ENCODE measurements at places on chromosomes 5 and 9. TPM values are rescaled to one million over a fixed set of nuclear protein-coding genes. Genes with fewer than 3 reads are reported as not detected.

DNA sequence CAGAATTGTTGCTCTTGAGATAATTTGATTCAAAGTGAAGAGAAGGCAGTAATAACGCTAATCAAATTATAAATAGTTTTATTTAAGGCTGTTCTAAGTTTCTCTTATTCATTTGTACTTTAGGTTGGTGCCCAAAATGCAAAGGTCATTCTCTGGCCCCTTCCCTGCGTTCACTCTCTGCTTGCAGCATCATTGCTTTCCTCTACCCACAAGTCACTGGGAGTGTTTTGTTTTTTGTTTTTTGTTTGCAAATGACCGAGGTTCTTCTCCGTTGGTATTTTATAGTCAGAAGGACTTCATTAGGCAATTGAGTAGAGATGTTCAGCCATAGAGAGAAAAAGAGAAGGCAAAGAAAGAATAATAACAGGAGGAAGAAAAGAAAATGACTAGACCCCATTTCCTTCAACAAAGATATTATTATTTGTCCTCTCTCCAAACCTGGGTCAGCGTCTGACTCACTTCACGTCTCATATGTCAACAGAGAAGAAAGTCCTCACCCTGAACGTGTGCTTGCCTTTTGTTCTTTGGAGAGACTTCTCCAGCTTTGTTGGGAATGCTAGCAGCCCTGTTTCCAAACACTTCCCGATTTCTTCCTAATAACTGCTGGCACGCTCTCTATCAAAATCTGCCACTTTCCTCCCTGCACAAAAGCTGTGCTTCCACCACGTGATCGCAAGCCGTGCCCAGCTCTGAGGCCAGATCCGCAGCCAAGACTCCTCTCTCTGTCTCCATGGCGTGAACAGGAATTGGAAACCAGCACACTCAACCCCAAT, 119.8 kb downstream of the EBF1 start:
- no peaks in the 10 kb centered on the region for H3K36me3 ChIP-seq
- peaks cover 6% of the 10 kb centered on the region for H3K27me3 ChIP-seq
- H3K27ac ChIP-seq = no peak overlapping the region
- DNase-seq = no peak

DNA sequence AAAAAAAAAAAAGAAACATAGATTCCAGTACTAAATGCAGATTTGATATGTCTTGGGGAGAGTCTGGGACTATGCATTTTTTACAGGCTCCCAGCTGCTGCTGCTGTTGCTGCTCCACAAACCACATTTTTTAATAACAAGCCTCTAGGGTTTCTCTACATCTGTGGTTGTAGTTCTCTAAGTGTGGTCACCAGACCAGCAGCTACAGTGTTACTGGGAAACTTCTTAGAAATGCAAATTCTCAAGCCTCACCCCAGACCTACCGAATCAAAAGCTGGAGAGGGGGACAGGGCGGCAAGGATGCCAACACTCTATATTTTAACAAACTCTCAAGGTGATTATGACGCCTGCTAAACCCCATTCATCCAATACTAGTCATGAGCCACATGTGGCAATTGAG, 293.4 kb upstream of the PTGER4 start:
- H3K36me3 ChIP-seq = peaks cover 8% of the 10 kb centered on the region
- peak; percentile 36 for DNase-seq
- peak overlapping the region; percentile 71 for H3K27ac ChIP-seq
- no peak overlapping the region for H3K4me3 ChIP-seq

DNA sequence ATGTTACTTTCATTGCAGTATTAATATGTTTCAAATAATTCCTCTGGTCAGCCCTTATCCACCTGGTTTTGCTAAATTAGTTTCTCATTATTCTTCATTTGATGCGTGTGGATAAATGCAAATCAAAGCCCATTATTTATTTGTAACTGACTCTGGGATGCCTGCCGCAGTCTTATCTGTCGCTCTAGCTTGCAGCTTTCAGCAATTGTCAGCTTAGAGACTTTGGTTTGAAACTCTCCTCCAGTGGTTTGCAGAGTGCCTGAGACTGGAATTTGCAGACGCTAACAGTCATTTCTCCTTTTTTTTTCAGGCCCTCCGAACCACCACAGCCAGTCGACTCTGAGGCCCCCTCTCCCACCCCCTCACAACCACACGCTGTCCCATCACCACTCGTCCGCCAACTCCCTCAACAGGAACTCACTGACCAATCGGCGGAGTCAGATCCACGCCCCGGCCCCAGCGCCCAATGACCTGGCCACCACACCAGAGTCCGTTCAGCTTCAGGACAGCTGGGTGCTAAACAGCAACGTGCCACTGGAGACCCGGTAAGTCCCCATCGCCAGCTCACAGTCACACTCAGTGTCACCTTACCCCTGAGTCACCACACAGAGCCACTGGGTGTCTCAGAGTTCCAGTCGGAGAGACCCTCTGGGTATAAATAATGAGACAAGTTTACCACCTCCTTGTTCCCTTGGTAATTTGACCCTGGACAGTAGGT, 339.0 kb upstream of the WWC1 start:
- no peak overlapping the region for H3K4me3 ChIP-seq
- peaks cover 2% of the 10 kb centered on the region for H3K4me1 ChIP-seq
- H3K27me3 ChIP-seq = no peaks in the 10 kb centered on the region
- DNase-seq = no peak
- H3K36me3 ChIP-seq = no peaks in the 10 kb centered on the region

GRCh38 chr5:50665091-50665490, 1.3 kb upstream of the PARP8 start:
- peak overlapping the region; percentile 99 for H3K27ac ChIP-seq
- peaks cover 26% of the 10 kb centered on the region for H3K36me3 ChIP-seq
- no peak for DNase-seq
- no peaks in the 10 kb centered on the region for H3K27me3 ChIP-seq
- H3K4me3 ChIP-seq = peak overlapping the region; percentile 97

DNA sequence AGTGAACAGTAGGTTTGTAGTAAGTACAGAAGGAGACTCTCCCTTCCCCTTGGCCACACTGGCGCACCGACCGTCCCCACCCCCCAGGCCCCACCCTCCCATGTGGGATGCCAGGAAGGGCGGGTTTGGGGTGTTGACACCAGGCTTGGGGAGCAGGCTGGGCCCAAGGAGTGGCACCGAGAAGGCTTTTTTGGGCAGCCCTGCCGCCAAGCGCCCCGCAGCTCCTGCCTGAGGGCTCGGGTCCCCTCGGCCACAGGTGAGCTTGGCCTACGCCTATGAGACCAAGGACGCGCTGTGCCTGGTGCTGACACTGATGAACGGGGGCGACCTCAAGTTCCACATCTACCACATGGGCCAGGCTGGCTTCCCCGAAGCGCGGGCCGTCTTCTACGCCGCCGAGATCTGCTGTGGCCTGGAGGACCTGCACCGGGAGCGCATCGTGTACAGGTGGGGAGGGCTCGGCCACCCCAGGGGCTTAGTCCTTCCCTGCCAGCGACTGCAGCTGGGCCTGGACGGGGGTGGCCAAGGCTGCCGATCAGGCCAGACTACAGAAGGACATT, 7.3 kb downstream of the GRK6 start:
- peaks cover 83% of the 10 kb centered on the region for H3K4me1 ChIP-seq
- no peak for DNase-seq
- H3K4me3 ChIP-seq = peak overlapping the region; percentile 47
- H3K36me3 ChIP-seq = peaks cover 88% of the 10 kb centered on the region

DNA sequence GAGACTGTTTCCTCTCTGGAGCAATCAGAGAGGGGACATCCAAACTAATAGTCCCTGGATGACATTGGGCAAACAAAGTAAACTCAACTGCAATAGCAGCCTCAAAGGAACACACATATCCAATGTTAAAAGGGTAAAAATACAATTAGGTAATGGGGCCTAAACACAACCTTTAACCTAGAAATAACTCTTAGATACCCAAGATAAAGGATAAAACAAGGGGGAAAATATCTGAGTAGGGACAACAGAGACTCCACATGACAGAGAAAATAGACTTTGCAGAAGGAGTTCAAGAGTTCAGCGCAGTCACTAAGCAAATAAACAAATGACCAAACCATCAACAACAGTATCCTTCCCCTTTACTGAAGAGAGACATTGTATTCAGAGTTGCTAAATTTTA, 149.3 kb downstream of the FBXO4 start:
- no peak for DNase-seq
- H3K27me3 ChIP-seq = peaks cover 2% of the 10 kb centered on the region
- no peak overlapping the region for H3K27ac ChIP-seq
- no peaks in the 10 kb centered on the region for H3K4me1 ChIP-seq

GRCh38 chr5:167271511-167271910, 1019.9 kb upstream of the WWC1 start:
- no peak for DNase-seq
- no peak overlapping the region for H3K4me3 ChIP-seq
- H3K36me3 ChIP-seq = no peaks in the 10 kb centered on the region
- H3K27me3 ChIP-seq = no peaks in the 10 kb centered on the region

GRCh38 chr5:173733425-173733824, 117.0 kb upstream of the BOD1 start:
- DNase-seq = no peak
- no peak overlapping the region for H3K4me3 ChIP-seq
- no peaks in the 10 kb centered on the region for H3K36me3 ChIP-seq
- no peak overlapping the region for H3K27ac ChIP-seq

- no peak overlapping the region for H3K27ac ChIP-seq
- no peak overlapping the region for H3K4me3 ChIP-seq
- H3K27me3 ChIP-seq = peaks cover 12% of the 10 kb centered on the region
- DNase-seq = no peak
These were observed 164.9 kb upstream of the RAI14 start for GRCh38 chr5:34491251-34491620.

- no peak overlapping the region for H3K27ac ChIP-seq
- no peaks in the 10 kb centered on the region for H3K36me3 ChIP-seq
- no peaks in the 10 kb centered on the region for H3K4me1 ChIP-seq
These were observed 167.5 kb downstream of the SAXO1 start for GRCh38 chr9:18865542-18865941.

GRCh38 chr5:56676091-56676768, 139.1 kb upstream of the MAP3K1 start:
- H3K4me3 ChIP-seq = no peak overlapping the region
- peaks cover 17% of the 10 kb centered on the region for H3K36me3 ChIP-seq
- peaks cover 38% of the 10 kb centered on the region for H3K4me1 ChIP-seq
- no peak overlapping the region for H3K27ac ChIP-seq

DNA sequence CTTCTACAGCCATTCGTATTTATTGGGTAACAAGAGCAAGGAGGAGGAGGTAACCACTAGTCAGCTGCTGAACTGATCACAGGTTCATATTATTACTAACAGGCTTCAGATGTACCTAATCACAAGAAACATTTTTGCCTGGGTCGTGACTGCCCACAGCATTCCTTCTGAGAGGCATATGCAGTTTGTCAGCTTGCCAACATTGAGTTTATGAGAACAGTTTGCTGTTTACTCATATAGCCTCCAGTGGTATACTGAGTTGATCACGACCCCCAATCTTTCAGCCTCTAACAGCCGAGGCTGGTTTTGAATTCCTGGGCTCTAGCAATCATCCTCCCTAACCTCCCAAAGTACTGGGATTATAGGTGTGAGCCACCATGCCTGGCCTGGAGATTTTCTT, 693.6 kb downstream of the TLE1 start:
- H3K4me1 ChIP-seq = no peaks in the 10 kb centered on the region
- H3K36me3 ChIP-seq = no peaks in the 10 kb centered on the region
- H3K4me3 ChIP-seq = no peak overlapping the region
- no peak for DNase-seq

DNA sequence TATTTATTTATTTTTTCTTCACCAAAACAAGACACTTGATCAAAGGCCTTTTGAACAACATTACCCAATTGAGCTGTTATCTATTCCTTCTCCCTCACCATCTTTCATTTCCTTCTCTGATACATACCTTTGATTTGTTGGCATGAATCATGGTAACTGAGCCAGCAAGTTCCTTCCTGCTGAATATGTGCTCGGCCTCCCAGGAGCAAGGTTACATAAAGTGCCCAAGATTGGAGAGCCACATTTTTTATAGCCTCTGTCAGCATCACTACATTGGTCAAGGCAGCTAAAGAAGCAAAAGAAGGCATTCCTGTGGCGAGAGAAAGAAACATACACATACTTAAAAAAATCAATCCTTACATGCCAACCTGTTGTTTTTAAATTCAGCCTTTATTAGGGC, 369.6 kb downstream of the CYLC2 start:
- H3K4me1 ChIP-seq = no peaks in the 10 kb centered on the region
- H3K36me3 ChIP-seq = no peaks in the 10 kb centered on the region
- H3K27ac ChIP-seq = no peak overlapping the region
- H3K4me3 ChIP-seq = no peak overlapping the region
- H3K27me3 ChIP-seq = no peaks in the 10 kb centered on the region

- H3K4me3 ChIP-seq = no peak overlapping the region
- peaks cover 3% of the 10 kb centered on the region for H3K27me3 ChIP-seq
- DNase-seq = no peak
- H3K27ac ChIP-seq = no peak overlapping the region
These were observed 185.6 kb downstream of the SNX18 start for GRCh38 chr5:54703133-54703532.

DNA sequence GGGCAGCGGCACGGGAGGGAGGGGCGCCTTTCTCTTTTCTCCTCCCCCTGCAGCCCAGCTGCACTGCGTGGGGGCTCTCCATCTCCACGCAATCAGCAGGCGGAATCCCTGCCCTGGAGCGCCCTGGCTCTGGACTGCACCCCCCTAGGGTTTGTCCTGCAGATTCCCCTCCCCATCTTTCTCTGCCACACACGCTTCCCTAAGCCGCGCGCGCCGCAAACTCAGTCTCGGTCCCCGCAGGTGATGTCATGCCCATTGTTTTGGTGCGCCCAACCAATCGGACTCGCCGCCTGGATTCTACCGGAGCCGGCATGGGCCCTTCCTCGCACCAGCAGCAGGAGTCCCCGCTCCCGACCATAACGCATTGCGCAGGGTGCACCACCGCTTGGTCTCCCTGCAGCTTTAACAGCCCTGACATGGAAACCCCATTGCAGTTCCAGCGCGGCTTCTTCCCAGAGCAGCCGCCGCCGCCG, at the start of gene KCNN2:
KCNN2 (plus strand) TSS at position 347 of the 473 bp plus-strand sequence; CDS start at position 417, 70 bp downstream.
- H3K36me3 ChIP-seq = peaks cover 4% of the 10 kb centered on the region
- DNase-seq = no peak
- peak within 1 kb of the TSS; percentile 49 for H3K4me3 ChIP-seq
- H3K27me3 ChIP-seq = peaks cover 52% of the 10 kb centered on the region
- H3K4me1 ChIP-seq = peaks cover 2% of the 10 kb centered on the region

- H3K27me3 ChIP-seq = no peaks in the 10 kb centered on the region
- no peak overlapping the region for H3K27ac ChIP-seq
- no peaks in the 10 kb centered on the region for H3K36me3 ChIP-seq
- H3K4me3 ChIP-seq = no peak overlapping the region
- no peaks in the 10 kb centered on the region for H3K4me1 ChIP-seq
These were observed 335.7 kb downstream of the PRELID2 start for GRCh38 chr5:145499483-145499882.

- H3K36me3 ChIP-seq = peaks cover 18% of the 10 kb centered on the region
- peaks cover 56% of the 10 kb centered on the region for H3K4me1 ChIP-seq
- H3K27ac ChIP-seq = peak overlapping the region; percentile 72
- DNase-seq = peak; percentile 54
These were observed 1.5 kb upstream of the STC2 start for GRCh38 chr5:173329491-173330337.

Gene IFNA21
- total RNA-seq = not detected

Gene RANBP17
- not detected for total RNA-seq

Gene CBY3
- 0.44 TPM for total RNA-seq

Gene SMIM33
- total RNA-seq = 1.1 TPM

Gene G3BP1
- total RNA-seq = 221 TPM

Gene SUSD1
- total RNA-seq = 12.0 TPM

Gene CLIC3
- 4.4 TPM for total RNA-seq

Gene PROB1
- total RNA-seq = 3.3 TPM

Gene GRIN1
- total RNA-seq = not detected
